ENCODE measurements at places on chromosomes 5 and 9. TPM values are rescaled to one million over a fixed set of nuclear protein-coding genes. Genes with fewer than 3 reads are reported as not detected.

CRHBP gene
- polyA plus RNA-seq: 0.42 TPM

IFNK gene
- polyA plus RNA-seq: not detected

ACSL6 gene
- 3.4 TPM for polyA plus RNA-seq

NR5A1 gene
- 0.29 TPM for polyA plus RNA-seq

EIF4E1B gene
- polyA plus RNA-seq: 1.9 TPM

PCDHA9 gene
- polyA plus RNA-seq: 0.17 TPM

DPYSL3 gene
- 379 TPM for polyA plus RNA-seq

FCN1 gene
- polyA plus RNA-seq: not detected

RAD17 gene
- polyA plus RNA-seq: 12.9 TPM

SEC16A gene
- polyA plus RNA-seq: 21.6 TPM

F2RL2 gene
- polyA plus RNA-seq: 0.03 TPM

Measured in H1 (cell line).